ENCODE measurements at places on chromosomes 2 and 18.

- DNase-seq: no peak
Observed at GRCh38 chr2:241844831-241845578, 13.7 kb downstream of the PDCD1 start.

- no peak for DNase-seq
Observed at GRCh38 chr2:179518830-179519229, 254.2 kb upstream of the SESTD1 start.

DNA sequence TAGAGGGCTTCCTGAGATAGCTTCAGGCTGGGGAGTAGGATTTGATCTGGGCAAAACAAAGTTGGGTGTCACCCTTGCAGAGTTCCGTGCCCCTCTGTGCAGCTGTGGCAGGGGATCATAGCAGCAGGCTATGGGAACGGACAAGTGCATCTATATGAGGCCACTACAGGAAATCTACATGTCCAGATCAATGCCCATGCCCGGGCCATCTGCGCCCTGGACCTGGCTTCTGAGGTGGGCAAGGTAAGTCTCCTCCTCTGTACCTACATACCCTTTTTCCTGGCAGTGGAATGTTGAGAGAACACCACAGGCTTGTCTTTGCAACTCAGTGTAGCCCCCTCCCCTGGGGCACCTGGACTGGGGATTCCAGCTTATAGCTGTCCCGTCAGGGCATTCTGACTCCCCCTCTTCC is 3.5 kb downstream of the WDR54 start:
- no peak for DNase-seq

- no peak for DNase-seq
Observed at GRCh38 chr2:129748250-129748649, 231.2 kb upstream of the RAB6C start.

GRCh38 chr2:67783026-67783425 is 279.8 kb downstream of the C1D start:
- no peak for DNase-seq

GRCh38 chr2:174325373-174326160 is 9.2 kb upstream of the SP9 start:
- DNase-seq: no peak

- DNase-seq: no peak
Observed at GRCh38 chr18:76443519-76444445, 51.3 kb downstream of the ZNF516 start.

GRCh38 chr2:128277961-128278681 is 40.5 kb downstream of the HS6ST1 start:
- DNase-seq: no peak

GRCh38 chr18:23099621-23100020 is 35.7 kb upstream of the CABLES1 start:
- DNase-seq: no peak

DNA sequence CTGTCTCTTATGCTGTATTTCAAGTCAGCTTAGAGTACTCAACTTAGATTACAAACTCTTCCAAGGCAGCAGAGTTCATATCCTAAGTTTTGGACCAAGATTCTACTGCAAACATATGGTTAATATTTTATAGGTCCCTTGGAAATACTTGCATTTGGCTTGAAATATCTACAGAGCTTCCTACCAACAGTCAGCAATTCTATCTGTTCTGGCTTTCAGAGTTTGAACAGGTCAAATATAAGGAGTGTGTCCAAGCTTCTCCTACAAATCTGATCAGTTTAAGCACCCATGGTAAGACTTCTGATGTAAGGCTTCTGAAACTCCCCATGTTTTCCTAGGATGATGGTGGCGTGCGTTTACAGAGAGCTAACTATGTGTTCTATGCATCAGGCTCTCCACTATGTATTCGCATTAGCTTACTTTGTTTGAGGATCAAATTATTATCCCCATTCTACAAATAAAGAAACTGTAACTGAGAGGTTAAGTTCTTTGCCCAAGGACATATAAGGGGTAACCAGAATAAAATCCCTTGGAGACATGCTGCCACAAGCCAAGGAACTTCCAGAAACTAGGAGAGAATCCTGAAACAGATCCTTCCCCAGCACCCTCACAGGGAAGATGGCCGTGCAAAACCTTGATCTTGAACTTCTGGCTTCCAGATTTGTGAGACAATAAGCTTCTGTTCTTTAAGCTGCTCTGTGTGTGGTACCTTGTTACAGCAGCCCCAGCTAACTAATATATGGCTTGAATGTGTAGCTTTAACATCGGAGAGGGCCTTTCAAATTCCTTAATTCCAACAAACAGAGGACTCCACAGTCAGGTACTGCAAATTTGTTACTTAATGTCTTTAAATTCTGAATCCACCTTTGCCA is 55.1 kb downstream of the ATP8B1 start:
- no peak for DNase-seq

DNA sequence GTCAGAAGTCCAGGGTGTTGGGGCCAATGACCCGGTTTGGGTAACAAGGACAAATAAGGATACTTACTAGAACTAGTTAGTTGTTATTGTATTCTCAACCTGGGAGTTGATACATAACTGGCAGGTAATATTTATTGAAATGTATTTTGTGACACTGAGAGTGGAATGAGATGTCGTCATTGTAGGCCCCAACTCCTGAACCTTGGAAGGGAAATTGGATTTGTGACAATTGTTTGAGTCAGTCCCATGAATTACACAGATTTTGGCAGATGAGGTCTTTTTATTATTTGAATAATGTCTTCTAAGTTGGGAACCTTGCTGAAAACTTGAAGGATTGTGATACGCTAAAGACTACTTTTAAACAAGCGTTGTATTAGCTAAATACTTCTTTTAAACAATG is 5.1 kb downstream of the TIMM21 start:
- DNase-seq: no peak

- no peak for DNase-seq
Observed at GRCh38 chr2:105496271-105496670, 97.4 kb upstream of the FHL2 start.

DNA sequence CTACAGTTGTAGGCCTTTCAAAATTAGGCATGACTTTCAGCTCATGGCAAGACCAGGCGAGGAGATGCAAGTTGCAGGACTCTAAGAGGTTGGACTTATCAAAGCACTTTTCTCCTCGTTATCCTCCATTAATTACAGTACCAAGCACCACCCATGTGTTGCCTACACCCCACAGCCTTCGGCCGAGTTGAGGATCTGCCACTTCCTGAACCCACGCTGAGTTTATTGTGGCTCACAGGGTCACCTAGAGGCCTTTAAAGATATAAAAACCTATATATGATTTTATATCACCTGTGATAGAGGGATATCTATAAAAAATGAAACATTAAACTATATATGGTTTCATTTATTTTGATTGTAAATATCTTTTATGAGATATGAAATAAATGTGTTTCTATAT is 2.6 kb downstream of the UGT1A10 start:
- DNase-seq: no peak

GRCh38 chr2:44526352-44526751 is 164.6 kb downstream of the CAMKMT start:
- no peak for DNase-seq

GRCh38 chr2:146477383-146477782 is 1367.4 kb upstream of the ACVR2A start:
- DNase-seq: no peak

- DNase-seq: no peak
Observed at GRCh38 chr2:96762529-96763311, 2.0 kb downstream of the CNNM4 start.

- DNase-seq: no peak
Observed at GRCh38 chr18:2874765-2875164, 28.0 kb downstream of the EMILIN2 start.

DNA sequence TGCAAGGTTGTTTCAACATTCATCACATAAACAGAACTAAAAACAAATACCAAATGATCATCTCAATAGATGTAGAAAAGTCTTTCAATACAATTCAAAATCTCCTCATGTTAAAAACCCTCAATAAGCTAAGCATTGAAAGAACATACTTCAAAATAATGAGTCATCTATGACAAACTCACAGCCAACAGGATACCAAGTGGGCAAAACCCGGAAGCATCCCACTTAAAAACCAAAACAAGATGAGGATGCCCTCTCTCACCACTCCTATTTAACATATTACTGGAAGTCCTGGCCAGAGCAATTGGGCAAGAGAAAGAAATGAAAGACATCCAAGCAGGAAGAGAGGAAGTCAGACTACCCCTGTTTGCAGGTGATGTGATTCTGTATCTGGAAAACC is 992.2 kb upstream of the PIK3C3 start:
- no peak for DNase-seq

- no peak for DNase-seq
Observed at GRCh38 chr2:239260546-239261327, 140.1 kb downstream of the HDAC4 start.

DNA sequence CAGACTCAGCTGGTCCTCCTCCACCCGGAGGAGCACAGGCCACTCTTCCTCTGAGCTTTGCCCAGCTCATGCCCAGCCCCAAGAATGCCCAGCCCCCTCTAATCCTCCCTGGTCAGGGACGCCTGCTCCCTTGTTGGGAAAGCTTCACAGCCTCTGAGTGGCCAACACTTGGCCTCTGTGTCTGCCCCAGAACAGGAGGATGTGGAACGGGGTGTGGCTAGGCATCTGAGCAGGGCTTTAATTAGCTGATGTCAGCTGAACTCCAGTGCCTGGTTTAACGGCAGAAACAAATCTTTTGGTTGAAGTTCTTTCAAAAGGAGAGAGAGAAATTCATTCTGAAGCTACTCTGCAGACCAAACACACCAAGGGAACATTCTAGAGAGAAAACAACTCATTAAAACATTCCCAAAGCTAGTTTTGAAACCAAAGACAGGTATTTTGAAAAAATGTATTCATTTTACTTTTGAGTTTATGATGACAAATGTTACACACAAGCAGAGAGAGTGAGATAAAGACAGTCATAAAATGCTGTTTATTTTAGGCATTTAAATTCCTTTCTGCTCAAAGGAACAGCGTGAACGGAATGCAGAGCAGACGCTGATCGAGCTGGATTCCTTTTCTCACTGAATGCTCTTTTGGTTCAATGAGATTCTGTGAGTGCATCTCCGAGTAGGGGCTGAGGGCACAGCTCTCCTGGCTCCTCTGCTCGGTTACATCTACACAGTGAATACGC is 63.8 kb downstream of the RTP5 start:
- DNase-seq: no peak

All from activated CD8-positive, alpha-beta memory T cell treated with anti-CD3 and anti-CD28 coated beads for 1 hour (primary cell).